ENCODE measurements at places on chromosomes 2 and 18. TPM values are rescaled to one million over a fixed set of nuclear protein-coding genes. Genes with fewer than 3 reads are reported as not detected.

Gene FBXO41
- 0.40 TPM for polyA plus RNA-seq

Gene HOXD11
- not detected for polyA plus RNA-seq

Gene MPPE1
- polyA plus RNA-seq: 67.8 TPM

Gene CDH20
- not detected for polyA plus RNA-seq

- DNase-seq: no peak
These were observed 19.6 kb upstream of the WDR75 start for GRCh38 chr2:189421644-189422043.

GRCh38 chr2:33782395-33783230, 183.5 kb upstream of the FAM98A start:
- DNase-seq: no peak

DNA sequence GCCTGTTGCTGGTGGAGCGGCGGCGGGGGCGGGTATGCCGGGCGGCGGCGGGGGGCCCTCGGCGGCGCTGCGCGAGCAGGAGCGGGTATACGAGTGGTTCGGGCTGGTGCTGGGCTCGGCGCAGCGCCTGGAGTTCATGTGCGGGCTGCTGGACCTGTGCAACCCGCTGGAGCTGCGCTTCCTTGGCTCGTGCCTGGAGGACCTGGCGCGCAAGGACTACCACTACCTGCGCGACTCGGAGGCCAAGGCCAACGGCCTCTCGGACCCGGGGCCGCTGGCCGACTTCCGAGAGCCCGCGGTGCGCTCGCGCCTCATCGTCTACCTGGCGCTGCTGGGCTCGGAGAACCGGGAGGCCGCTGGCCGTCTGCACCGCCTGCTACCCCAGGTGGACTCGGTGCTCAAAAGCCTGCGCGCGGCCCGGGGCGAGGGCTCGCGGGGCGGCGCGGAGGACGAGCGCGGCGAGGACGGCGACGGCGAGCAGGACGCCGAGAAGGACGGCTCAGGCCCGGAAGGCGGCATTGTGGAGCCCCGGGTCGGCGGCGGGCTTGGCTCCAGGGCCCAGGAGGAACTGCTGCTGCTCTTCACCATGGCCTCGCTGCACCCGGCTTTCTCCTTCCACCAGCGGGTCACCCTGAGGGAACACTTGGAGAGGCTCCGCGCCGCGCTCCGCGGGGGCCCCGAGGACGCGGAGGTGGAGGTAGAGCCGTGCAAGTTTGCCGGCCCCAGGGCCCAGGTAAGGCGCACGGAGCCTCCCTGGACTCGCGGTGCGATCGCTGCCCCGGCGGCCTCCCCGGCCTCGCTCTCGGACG, 1.0 kb downstream of the ZCCHC2 start:
- peak; percentile 48 for DNase-seq

- no peak for DNase-seq
These were observed 145.3 kb upstream of the SPRED2 start for GRCh38 chr2:65577654-65578053.

DNA sequence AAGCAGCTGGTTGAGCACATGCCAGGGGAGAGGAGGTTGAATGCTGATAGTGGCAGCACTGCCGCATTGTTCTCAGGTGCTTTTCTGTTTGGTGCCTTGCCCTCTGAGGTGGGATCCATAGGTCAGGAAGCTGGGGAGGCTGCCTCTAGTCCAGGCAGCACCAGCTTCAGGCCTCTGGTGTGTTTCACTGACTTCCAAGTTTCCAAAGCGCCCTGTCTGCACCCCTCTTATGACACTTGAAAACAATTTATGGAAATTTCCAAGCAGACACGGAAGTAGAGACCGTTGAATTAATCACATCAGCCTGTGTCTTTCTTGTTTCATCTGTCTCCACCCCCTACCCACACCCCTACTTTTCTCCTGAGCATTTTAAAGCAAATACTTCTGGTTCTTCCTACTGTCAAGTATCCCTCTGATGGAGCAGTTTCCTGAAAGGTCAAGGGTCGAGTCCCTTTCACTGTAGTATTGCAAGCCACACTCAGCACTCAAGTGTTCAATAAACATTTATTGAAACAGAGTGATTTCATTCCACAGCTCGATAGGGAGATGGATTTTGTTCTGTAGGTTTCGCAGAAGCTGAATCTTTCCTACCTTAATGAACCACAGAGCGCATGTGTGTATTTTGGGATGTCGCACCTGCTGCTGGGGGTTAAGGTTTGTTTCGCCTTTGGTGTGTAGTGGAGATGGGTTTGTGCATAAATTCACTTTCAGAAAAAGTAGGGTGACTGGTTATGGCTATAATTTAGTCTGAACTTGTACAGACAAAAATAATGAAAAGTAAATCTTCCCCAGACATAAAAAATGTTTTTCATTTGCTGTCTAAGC, 21.4 kb downstream of the DGKD start:
- DNase-seq: no peak

DNA sequence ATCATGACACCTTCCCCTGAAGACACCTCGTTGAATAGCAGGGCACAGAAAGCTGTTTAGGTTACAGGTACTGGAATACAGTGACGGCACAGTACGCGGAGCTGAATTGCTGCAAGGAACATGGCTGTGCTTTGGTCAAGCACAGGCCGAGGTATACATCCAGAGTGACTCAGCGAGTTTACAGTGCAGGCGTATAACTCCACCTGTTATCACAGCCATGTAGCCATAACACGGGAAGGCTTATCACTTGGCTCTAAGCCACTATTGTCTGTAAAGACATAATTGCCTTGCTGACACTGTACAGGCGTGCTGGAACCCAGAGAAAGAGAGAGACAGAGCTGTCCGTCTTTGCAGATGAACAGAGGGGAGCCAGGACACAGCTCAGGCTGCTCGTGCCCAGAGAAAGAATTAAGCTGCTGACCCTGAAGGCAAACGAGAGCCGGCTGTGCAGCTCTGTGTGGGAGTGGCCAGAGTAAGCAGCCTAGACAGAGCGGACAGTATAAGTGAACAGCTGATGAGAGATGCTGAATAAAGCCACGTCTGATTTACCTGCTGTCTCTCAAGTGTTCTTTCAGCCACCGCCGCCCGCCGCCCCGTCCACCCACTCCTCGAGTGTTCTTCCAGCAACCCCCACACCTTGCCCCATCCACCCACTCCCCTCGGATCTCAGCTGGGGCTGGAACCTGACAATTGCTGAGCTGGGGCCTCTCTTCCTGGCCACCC, 87.3 kb upstream of the PPP1CB start:
- DNase-seq: no peak

DNA sequence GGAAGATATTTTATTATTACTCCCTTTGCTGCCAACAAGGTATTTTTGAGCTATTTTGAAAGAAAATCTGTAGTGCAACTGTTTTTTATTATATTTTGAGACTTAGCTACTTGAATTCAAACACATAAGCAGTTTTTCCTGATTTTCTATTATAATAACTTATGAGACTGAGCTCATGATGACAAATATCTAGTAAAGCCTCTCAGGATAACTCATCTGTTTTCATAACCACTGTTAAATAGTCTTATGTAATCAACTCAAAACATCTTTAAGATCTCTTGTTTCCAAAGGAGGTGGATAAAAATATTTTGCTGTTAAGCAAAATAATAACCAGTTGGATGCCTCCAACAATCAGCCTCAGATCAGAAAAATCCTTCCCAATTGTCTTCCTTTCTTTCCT, 21.9 kb upstream of the PPP1CB start:
- DNase-seq: no peak

DNA sequence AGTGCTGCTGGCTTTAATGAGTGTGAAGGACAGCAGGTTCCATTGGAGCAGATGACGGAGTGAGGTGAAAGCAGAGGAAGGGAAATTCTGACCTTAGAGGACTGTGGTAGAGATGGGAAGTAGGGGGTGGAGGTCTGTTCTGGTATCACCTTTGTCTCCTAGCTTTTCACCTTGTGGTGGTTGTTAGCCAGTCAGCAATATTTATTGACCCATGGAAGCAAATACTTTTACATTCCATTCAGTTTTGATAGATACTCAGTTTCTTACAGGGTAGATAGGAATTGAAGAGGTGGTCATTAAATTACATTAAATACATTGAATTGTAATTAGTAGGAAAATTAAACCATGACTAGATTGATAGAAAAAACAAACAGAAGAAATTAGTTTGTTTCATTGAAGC, 180.1 kb downstream of the DIS3L2 start:
- no peak for DNase-seq

DNA sequence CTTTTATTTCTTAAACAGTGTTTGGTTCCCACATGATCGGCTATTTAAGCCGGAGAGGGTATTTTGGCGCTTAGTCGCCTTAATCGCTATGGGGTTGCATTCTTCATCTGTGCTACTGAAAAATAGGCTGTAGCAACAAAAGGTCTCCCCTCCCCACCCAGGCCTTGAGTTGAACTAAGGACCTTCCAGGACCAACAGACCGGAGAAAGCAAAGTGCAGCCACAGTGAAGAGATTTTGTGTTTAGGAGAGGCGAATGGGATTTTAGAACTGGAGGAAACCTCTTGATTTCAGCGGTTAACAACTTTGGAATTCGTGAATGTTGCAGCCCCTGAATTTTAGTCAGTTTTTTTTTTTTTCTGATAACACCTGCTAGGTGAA, 1.4 kb downstream of the ITGA6 start:
- no peak for DNase-seq

Data from immature natural killer cell (primary cell).